ENCODE measurements at places on chromosomes 1 and 21.

DNA sequence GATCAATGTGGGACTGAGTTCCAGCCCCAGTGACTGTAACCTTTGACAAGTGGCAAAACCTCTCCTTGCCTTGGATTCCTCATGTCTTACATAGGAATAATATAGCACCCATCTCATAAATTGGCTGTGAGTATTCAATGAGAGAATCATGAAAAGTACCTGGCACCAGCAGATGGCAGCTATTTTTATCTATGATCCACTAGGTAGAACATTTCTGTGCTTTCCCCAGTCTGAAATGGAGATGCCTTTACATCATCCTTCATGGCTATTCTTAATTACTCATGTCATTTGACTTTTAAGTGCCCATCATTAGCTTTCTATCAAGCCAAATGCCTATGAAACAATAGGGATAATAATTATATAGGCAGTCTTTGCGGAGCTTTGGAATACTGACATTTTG is 130.1 kb downstream of the TGFB2 start:
- no peak for DNase-seq

- no peak for DNase-seq
Observed at GRCh38 chr1:36284061-36284460, 22.1 kb upstream of the SH3D21 start.

DNA sequence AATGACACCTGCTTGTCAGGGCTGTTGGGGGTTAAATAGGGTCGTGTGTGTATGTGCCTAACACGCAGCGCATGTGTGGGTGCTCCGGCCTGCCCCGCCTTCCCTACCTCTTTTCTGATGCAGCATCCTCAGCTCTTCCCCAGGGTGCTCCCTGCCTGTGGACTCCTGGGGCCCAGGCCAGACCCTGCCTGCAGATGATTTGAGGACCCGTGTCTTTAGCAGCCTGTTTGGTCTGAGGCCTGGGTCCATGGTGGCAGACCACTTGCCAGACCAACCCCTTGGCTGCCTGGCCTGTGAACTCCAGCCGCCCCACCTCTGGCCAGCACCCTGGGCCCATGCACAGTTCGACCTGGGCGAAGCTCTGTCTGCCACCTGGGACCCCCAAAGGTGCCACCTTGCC is 57.0 kb upstream of the SIM2 start:
- DNase-seq, result no peak

DNA sequence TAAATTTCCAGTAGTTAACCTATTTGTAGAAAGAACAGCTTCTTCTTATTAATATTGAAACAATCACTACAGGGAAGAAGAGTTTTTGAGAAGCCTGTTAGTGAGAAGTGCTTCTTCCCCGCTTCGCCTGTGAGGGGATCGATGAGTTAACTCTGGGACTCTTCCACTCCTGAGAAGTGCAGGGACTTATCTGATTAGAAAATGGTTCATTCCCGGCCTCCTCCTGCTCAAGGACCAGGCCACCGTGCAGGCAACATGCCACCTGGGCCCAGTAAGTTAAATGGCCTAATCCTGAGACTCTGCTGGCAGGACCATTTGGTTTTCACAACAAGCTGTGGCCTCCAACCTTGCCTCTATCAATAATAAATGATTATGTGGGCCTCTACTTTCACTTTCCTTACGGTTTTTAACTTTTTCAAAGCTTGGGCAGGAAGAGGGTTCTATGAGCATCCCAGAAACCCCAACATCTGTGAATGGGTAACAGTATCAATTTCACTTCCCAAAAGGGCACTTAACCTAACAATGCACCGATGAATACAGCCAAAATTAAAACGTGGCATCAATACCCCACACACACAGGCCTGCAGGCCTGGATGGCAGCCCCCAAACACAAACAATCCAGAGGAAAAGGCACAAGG is 33.1 kb downstream of the SIPA1L2 start:
- DNase-seq, result no peak

GRCh38 chr1:189904509-189904908 is 573.2 kb downstream of the BRINP3 start:
- DNase-seq, result no peak

DNA sequence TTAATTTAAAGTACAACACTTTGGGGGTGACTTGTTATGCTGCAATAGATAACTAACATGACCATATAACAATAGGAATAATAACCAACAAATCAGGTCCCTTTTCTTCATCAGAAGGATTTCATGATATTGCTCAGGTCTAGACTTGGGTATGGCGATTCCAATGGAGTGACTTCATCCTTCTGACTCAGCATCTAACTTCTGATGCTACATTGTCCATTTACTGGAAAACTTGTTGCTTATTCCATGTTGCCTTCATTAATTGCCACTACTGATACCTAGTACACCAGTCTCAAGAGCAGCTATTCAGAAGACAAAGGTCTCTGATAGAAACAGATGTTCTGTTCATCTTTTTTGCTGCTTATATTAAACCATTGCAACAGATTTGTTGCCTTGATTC is 324.3 kb downstream of the TGFB2 start:
- DNase-seq, result no peak

DNA sequence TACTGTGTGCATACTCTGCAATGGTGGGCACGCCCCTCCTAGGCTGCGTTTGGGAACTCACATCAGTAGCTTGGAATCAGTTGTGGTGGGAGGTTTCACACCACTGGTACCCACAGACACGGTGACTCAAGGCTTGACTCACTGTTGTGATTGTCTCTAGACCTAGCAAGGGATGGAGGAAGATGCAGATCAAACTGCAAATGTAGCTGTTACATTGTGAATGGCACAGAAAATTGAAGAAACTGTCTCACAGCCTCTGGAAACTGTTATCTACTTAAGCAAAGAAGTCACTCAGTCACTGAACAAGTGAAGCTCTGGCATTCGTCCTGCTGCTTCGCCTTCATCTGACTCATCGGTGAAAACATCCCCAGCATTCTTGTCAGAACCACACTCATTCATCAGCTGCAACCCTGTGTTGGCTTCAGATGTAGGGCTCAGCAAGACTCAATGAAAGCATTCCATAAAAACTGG is 59.5 kb downstream of the POFUT2 start:
- DNase-seq, result no peak

DNA sequence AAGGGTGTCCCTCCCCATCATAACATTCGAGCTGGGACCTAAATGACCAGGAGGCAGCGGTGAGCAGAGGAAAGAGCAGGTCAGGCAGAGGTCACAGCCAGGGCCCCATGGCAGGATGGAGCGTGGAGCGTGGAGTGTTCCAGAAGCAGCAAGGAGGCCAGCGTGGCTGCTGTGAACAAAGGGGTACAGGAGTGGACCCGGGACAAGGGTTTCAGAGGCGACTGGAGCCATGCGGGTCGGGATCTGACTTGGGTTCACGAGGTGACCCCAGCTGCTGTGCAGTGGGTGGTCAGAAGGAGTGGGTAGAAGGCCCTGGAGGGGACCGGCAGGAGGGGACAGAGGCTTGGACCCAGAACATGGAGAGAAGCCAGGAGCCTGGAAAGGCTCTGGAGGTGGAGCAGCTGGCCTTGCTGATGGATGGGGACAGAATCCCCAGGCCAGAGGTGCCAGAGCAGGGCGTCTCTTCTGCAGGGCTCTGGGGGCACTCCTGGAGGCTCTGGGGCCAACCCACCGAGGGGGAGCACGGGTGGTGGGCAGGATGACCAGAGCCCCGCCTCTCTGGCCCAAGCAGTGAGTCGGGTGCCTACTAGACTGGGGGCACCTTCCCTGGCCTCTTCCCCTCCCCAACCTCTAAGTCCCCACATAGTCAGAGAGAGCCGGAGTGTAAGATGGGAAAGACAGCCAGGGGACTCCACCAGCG is 2.3 kb downstream of the CHD5 start:
- DNase-seq, result no peak

DNA sequence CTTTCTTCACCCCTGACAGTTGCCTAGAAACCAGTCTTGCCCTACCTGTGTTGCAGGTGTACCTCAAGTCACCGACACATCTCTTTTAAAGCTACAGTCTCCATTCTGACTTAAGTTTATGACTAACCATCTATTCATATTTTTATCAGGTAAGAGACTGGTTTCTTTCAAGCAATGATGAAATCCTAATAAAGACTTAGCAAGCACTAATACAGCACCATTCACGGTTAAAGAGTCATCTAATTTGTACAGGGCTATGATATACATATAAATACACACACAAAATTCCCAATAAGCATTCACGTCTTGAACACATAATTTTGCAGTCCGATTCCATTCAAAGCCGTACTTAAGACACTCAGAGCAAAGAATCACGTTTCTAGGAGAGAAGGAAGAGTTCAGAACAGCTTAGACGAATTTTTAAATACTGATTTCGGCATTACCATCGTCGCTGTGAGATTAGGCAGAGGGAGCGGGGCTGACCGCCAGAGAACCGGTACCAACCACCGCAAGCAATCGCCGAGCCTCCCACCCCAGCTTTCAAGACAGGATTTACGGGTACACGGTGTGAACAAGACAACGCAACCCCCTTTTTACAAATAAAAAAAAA is 943 bp downstream of the ERRFI1 start:
- DNase-seq, result no peak

DNA sequence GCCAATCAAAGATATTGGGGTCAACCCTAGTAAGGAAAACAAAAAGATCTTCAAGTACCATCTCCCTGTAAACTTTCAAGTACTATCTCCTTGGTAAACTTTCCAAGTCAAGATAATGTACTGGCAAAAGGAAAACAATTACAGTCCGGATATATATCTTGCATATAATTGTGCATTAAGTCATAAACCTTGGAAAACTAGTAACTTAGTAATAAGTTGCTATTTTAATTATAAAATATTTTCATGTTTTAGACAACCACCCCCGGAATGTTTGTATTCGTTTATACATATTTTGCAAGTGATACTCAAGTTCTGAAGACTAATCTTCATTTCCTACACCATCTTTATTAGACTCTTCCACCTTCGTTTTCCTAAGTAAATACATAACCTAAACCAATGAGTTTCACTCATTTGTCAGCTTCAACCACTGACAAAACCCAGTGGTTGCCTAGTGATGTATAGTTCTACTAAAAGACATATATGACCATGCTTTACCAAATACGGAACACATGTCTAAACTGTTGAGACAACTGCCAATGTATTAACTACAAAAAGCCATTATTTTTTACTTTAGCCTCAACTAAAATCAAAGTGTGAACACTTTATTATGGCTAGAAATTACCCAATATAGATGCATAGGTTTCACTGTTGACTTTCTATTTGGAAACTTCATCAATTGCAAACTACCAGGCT is 1.7 kb downstream of the AKT3 start:
- no peak for DNase-seq
